ENCODE measurements at places on chromosomes 4 and X.

DNA sequence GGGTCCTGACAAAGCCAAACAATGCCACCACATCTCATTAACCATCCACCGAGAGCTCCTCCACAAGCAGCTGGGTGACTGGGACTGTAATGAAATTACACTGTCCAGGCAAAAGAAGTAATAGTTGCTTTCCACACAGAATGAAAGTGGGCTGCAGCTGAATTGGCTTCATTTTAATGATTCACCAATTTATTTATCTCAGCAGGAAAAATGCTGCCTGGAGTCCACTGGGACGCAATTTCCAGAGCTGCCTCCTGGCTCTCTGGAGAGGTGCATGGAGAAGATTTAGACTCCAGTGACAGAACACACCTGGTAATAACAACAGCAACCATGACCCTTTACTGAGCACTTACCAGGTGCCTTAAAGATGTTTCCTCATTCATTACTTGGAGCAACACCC is 226.7 kb downstream of the LDB2 start:
- no peak for DNase-seq

- no peak for DNase-seq
Observed at GRCh38 chrX:19990151-19990555, 708 bp downstream of the BCLAF3 start.

- DNase-seq, result no peak
Observed at GRCh38 chr4:118270492-118270891, 82.3 kb downstream of the PRSS12 start.

DNA sequence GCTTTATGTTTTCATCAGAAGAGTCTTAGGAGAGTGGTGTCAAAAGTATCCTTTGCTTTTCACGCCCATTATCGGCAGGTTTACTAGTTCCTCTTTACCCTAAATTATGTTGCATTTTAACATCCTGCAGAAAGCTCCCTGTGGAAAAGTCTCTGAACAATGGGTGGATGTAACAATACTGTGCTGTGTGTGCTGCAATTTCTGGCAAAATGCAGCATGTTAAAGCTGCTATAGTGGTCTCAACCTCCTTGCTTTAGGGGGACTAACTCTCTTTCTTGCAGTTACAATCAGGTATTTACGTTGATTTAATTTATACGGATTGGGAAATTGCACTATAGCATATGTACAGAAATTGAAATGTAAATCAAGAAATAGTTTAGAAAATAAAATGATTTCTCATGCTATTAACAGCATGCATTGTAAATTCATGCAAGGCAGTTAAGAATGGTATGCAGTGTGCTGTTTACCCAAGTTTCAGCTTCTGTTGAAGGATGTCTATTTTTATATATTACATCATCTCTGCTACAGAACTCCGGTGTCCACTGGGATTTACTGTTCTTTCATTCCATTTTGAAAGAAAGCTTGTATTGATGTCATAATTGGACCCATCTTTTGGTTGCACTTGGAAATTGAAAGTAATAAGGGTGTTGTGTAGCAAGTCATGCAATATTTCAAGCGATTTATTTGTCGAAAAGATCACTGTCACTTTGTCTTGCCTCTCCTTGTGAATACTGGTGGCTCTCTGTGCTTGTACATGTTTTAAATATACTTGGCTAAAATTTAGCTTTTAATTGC is 145.7 kb downstream of the RAPGEF2 start:
- no peak for DNase-seq

DNA sequence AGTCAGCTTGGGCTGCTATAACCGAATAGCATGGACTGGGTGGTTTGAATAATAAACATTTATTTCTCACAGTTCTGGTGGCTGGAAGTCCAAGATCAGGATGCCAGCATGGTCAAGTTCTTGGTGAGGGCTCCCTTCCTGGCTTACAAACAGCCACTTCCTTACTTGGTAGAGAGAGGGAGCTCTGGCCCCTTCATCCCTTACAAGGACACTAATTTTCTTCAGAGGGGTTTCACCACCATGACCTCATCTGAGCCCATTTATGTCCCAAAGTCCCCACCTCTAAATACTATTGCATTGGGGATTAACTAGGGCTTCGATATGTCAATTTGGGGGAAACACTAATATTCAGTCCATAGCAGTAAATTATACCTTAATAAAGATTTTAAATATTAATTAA is 61.8 kb downstream of the CLNK start:
- DNase-seq, result no peak

DNA sequence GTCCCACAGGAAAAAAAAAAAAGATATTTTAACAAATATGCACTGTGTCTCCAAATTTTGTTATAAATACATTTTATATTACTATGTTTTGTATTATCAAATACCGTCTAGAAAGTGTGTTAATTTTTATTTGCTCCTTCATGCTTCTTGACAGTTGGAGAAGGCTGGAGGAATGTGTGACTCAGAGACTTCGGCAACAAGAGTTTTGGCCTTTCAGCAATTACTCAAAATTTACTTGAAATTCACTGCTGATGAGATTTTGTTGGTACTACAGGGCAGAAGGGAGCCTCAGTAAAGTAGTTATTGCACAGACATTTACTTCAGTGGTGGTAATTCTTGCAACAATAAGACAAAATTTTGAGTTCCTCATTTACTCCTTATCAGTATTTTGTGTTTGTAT is 2164.0 kb downstream of the PCDH7 start:
- DNase-seq, result no peak

DNA sequence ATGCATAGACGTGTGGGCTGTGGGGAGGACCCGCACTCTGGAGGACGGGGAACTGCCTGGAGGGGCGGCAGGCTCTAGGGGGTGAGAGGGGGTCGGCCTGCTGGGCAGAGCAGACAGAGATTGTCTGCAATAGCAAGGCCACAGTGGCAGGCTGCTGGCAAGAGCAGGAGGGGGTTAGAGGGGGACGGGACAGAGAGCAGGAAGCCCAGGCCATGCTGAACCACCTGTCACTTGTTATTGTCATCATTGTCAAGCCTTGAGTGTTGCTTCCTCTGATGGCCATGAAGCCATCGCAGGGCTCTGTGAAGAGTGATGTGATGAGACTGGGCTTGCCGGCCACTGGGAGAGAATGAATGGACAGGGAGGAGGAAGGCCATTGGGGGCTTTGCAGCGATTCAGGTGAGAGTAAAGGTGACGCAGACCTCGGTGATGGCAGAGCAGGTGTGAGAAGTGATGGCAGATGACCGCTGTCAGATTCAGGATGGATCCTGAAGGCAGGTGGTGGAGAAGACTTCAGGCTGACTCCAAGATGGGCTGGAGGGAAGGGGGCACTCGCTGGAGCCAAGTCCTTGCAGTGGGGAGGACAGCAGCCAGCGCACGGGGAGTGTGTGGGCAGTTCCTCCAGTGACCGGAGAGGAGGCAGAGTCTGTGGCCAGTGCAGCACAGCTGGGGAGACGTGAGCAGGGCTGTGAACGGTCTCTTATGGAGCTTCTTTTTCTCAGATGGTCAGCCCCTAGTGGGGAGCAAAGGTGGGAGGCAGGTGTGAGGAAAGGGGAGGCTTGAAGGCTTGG is 43.6 kb downstream of the HTT-AS start:
- no peak for DNase-seq

DNA sequence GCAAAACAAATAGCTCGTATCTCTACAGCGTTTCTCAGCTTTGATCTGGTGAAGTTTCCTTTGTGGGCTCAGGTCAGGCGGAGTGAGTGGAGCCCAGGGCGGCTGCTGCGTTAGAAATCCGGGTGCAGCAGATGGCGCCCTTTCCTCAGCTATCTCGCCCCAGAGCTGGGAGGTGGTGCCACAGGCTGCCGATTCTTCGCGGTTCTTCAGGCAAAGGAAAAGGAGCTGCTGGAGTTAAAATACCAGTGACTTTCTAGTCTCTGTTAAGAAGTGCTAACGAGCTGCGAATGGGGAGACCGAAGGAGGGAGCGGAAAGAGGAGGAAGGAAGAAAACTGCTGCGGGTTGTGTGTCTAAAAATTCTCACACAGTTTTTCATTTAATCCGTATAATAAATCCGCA is 114.6 kb downstream of the CPE start:
- DNase-seq, result peak; percentile 41

DNA sequence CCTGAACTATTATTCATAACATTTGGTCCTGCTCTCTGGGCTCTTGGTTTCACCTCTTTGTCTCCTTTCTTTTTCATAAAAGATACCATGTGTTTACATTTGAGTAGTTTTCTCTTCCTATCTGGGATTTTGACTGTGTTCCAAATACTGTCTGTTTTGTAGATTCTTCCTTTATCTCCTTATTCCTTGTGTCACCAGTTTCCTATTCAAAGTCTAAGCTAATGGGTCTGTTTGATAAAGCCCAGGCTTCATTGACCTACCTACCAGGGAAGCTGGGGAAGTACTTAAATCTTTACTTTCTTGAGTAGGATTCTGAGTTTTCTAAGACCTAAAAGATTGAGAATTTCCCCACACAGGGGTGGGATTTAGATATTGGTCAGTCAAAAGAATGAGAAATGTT is 409.5 kb downstream of the RAPGEF2 start:
- no peak for DNase-seq

DNA sequence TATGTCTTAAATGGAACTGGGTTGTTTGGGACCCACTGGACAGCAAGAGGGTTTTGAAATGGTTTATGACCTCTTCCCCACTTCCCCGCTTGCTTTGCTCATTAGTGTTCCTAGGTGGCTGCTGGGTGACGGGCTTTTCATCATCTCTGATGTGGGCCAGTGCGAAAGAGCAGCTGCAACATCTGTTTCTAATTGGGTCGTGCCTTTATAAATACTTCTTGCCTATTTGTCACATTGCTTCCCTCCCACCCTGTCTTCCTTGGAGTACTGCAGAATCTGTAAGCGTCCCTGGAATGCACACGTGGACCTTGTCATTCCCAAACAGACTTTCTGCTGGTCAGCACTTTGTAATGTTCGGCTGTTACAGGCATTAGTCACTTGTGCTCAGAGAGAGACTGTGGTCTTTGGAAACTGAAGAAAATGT is 35.2 kb downstream of the SEPTIN11 start:
- DNase-seq, result no peak

DNA sequence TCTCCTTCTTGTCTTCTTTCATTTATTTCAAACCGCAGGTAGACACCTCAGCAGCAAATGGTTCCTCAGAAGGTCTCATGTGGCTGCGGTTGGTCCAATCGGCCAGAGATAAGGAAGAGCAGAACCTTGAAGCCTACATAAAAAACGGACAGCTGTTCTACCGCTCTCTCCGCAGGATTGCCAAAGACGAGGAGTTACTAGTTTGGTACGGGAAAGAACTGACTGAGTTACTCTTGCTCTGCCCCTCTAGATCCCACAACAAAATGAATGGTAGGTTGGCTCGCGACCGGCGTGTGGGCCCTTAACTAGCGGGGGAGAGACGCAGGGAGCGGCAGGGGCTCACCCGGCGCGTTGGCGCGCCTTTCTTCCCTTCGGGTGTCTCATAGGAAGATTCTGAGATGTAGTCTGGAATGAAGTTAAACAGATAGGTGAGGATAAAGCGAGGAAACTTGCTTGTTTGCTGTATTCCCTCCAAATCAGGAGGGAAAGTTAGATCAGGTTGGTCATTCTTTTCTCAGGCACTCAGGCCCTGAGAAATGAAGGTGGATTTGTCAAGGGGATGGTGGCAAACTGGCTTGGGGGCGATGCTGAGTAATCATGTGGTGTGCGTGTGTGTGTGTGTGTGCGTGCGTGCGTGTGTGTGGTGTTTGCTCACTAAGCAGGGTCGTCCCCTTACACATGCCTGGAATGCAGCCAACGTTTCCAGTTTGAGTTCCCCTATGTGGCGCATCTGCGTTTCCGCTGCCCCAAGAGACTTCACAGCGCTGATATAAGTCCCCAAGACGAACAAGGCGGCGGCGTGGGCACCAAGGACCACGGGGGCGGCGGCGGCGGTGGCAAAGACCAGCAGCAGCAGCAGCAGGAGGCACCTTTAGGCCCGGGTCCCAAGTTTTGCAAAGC is 4.2 kb downstream of the PRDM8 start:
- DNase-seq, result no peak

- DNase-seq, result no peak
Observed at GRCh38 chrX:129000797-129001196, 522.5 kb downstream of the SMARCA1 start.
